Lower lobe of right lung (tissue), 2 donors: ENCODE measurements at places on chromosomes 1 and 21.
A peak's percentile ranks its signal among the peaks of the same experiment; 100 is the strongest.

DNA sequence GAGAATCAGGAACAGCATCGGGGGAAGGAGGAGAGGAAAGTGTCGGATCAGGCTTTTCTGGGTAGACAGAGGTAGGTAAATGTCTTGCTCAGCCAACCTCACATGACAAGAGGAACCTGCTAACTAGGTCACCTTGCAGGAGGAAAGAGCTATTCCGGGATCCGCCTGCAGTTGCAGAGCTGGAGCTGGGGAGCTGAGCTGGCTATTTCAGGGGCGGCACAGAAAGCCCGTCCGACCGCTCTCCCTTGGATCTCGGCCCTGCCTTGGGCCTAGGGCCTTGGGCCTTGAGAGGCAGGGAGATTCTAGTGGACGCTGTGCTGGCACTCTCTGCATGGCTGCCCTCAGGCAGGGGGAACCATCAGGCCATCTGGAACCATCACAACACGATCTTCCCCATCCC is 56.5 kb upstream of the CTPS1 start:
- DNase-seq, result no peak

GRCh38 chr21:42127164-42128150 is 56.3 kb downstream of the UMODL1 start:
- no peak for DNase-seq

DNA sequence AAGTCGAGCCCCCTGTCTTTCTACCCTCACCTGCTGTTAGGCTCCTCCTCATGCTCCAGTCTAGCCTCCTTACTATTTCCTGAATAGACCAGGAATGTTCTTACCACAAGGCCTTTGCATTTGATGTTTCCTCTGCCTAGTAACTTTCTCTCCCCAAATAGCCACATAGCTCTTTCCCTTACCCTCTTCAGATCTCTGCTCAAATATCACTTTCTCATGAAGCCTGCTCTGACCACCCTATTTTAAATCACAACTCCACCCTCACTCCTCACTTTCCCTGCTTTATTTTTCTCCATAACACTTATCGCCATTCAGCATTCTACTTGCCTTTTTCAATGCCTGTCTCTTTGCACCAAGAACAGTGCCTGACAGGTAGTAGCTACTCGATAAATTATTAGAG is 6.6 kb upstream of the CDCA8 start:
- no peak for DNase-seq

- DNase-seq, result peak; percentile 61
These were observed 104.0 kb upstream of the OLIG2 start for GRCh38 chr21:32921632-32922230.
